ENCODE measurements at places on chromosomes 1 and 21.

GRCh38 chr1:178407655-178408054 lies 89.1 kb downstream of the CLEC20A start:
- no peak for DNase-seq

DNA sequence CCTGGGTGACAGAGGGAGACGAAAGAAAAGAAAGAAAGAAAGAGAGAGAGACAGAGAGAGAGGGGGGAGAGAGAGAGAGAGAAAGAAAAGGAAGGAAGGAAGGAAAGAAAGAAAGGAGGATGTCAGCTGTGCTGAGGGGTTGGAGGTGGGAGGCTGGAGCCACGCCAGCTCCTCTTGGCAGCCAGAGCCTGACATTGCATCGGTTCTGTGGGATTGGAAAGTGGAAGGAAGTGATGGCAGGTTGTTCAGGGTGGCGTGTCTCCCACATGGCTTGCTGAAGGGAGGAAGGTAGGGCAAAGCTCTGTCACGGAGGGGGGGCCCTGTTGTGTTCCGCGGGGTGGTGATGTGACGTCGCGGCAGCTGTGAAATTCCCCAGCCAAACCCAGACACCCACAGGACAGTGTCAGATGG lies 30.7 kb downstream of the EIF2D start:
- DNase-seq = no peak

GRCh38 chr1:226985839-226986463 lies 45.9 kb downstream of the COQ8A start:
- no peak for DNase-seq

DNA sequence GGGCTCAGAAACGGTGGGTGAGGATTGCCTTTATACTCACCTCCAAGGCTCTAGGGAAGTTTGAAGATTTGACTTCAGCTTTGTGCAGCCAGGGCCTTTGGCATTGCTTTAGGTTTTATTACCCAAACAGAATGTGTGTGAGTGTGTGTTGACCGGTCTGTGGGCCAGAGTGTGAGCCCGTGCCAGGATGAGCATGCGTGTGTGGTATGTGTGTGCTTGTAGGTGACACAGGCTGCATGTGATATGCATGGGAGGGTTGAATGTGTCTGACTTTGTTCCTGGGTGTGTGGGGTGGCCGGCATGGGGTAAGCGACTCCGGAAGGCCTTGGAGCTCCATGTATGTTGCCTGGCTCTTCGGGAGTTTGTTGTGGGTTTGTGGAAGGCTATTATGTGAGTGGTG lies 160.5 kb downstream of the FOXD2 start:
- no peak for DNase-seq

- DNase-seq = no peak
Measured at GRCh38 chr1:226972931-226973330, 32.8 kb downstream of the COQ8A start.

DNA sequence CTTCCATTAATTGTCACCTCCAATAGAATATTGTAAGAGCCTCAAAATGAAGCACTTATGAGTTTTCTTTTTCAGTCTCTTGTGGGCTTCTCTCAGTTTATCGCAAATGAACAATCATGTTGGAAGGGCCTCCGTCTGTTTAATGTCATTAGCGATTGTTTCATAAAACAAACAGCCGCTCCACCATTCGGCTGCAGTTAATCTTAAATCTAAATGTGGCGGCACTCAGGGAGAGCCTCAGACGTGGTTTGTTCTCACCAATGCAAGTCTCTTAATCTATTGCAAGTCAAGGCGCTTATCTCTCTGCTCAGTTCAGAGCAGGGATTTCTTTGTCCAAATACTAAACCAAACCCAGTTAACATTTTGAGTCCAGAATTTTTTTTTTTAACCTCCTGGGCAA lies 34.9 kb upstream of the ESRRG start:
- DNase-seq = no peak

DNA sequence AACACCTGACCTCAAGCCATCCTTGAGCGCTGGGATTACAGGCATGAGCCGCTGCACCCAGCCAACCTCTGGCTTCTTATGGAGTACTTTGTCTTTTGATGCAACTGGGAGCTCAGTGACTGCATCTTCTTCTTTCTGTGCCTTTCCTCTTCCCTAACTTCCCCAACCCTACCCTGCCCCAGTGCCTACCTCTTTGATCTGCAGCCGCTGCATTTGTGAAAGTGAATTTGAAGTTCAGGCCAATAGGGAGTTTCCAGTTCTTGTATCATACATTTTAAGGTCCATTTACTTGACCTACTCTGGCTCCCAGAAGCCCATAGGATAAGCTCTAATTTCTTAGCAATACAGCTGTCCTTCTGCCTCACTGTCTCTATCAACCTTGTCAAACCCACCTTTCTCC lies 52.2 kb downstream of the KCNC4 start:
- DNase-seq = no peak

DNA sequence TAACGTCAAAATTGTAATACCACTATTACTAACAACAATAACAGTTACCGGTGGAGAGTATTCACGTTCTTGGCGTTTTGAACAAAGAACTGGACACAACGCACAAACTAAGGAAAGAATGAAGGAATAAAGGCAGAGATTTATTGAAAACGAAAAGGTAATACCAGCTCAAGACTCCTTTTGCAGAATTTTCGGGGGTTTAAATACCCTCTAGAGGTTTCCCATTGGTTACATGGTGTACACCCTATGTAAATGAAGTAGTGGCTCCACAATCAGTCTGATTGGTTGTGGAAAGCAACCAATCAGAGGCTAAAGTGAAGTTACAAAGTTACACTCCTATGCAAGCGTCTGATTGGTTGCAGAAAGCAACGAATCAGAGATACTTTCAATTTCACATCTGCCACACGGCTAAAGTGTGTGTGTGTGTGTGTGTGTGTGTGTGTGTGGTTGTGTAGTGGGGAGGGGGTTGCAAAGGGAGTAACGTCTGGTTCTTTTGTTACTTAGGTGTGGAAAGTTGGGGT lies 1.1 kb upstream of the GTF2B start:
- DNase-seq = peak; percentile 22

GRCh38 chr1:242787968-242788367 lies 263.5 kb upstream of the PLD5 start:
- DNase-seq = no peak

- DNase-seq = no peak
Measured at GRCh38 chr1:67740543-67740942, 55.5 kb downstream of the GADD45A start.

- no peak for DNase-seq
Measured at GRCh38 chr1:4977701-4978100, 323.3 kb downstream of the AJAP1 start.

DNA sequence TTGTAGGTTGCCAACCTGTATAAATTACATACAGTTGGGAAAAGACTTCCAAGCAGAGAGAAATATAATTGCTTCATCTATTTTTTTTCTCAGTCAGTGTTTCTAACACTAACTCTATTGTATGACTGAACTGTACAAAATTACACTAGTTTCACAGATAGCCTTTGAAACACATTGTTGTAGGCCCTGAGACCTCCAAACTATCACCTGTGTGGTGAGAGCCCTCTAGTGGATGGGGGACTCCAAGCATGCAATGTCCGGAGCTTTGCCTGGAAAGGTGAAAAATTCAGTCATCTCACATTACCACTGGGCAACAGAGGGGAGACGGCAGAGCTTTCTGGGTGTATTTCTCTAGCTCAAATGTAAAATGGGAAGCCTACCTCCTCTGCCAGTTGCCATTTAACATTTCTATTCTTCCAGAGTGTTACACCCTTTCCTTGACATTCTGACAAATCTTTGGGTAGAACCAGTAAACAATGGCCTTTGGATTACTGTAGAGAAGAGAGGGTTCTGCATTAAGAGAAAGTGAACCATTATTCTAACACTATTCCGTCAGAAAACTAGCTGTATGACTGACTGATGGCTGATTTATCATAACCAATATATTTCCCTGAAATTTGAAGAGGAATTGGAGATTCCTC lies 212.2 kb downstream of the LYPLAL1 start:
- peak; percentile 53 for DNase-seq

DNA sequence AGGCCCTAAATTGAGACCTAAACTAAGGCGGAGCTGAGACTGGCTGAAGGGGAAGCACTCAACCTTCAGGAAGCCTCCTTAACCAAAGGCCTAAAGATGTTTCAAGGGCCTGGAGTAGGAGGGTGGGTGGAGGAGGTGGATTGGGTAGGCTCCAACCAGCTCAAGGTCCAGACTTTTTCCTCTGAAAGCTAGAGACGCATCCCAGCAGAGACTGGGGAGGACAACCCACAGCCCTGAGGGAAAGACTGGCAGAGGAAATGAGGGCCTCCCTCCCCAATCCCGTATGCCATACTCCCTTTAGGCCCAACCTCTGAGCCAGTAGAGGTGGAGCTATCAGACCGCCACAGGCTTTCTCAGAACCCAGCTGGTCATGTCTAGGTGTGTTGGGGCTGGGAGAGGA lies 1.1 kb downstream of the ECM1 start:
- no peak for DNase-seq

- no peak for DNase-seq
Measured at GRCh38 chr1:58735586-58735985, 35.7 kb upstream of the MYSM1 start.

DNA sequence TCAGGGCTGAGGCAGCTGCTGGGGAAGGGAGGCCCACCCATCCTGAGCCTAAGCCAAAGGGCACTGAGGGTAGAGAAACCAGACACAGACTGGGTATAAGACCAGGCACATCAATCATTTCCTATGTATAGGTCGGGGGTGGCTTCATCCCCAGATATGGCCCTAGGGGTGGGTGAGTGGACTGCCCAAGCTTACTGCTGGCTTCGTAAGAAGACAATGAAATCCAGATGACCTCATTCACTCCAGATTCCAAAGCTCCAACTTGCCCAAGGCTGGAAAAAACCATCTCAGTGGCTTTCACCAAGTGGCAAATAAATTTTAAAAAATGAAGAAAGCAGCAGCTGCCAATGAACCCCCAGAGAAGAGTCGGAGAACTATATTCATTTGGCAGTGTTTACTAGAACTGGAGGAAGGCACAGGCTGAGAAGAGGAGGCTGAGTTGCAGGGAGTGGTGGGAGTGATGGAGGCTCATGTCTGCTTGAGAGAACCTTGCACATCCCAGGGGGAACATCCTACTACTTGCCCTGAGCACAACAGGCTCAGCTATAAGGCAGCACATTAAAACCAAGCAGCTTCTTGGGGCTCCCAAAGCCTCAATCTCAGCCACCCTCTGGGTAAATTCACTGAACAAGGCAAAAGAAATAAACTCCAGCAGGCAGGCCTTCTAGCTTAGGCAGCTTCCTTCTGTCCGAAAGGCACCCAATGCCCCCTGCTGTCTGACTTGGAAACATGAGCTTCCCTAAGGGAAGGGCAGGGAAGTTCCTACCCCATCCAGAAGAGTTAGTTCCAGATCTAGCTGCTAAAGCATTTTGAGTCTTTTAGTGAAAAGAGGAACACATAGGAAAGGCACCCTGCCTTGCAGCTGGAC lies 14.1 kb downstream of the PEA15 start:
- peak; percentile 24 for DNase-seq

DNA sequence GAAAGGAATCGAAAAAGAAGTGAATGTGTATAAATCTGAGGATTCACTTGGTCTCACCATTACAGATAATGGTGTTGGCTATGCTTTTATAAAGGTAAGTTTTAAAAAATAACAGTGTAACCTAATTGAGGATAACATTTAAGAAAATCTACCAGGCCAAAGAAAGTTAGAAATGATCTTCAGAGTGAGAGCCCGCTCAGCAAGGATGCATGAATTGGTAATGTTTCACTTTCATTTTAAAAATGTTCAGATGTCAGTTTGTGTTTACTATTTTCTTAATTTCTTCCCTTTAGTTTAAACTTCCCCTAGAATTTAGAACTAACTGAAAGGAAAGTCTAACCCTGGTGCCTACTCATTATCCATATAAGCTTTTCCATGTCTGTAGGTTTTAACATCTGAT lies 35.0 kb downstream of the GIPC2 start:
- DNase-seq = no peak

GRCh38 chr1:45507893-45508292 lies 7.8 kb downstream of the MMACHC start:
- no peak for DNase-seq

GRCh38 chr21:46250146-46250725 lies 21.7 kb upstream of the LSS start:
- no peak for DNase-seq

DNA sequence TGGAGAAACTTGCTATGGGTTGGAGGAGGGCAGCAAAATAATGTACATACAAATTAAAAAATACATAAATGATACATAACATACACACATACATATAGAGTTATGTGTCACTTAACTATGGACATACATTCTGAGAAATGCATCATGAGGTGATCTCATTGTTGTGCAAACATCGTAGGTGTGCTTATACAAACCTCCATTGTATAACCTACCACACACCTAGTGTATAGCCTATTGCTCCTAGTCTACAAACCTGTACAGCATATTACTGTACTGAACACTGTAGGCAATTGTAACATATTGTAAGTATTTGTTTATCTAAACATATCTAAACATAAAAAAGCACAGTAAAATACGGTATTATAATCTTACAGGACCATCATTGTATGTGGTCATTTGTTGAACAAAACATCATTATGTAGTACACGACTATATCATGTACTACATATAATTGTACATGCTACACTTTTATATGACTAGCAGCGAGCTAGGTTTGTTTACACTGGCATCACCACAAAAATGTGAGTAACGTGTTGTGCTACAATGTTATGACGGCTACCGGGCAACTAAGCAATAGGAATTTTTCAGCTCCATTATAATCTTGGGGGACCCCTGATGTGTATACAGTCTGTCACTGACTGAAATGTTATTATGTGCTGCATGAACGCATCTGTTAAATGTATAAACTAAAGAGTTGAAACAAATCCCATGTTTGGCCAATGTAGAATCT lies 35.5 kb downstream of the ITGB3BP start:
- no peak for DNase-seq

DNA sequence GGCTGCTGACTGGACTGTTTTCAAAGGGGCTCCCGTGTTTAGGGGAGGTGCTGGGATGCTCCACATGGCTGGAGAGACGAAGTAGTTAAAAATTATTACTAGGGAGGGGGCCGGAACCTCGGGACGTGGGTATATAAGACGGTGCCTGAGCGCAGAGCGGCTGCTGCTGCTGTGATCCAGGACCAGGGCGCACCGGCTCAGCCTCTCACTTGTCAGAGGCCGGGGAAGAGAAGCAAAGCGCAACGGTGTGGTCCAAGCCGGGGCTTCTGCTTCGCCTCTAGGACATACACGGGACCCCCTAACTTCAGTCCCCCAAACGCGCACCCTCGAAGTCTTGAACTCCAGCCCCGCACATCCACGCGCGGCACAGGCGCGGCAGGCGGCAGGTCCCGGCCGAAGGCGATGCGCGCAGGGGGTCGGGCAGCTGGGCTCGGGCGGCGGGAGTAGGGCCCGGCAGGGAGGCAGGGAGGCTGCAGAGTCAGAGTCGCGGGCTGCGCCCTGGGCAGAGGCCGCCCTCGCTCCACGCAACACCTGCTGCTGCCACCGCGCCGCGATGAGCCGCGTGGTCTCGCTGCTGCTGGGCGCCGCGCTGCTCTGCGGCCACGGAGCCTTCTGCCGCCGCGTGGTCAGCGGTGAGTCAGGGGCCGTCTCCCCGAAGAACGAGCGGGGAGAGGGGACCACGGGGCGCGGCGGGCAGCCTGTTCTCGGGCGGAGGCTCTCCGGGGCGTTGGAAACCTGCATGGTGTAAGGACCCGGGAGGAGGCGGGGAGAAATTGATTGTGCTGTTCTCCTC lies at the start of gene CHODL:
TSS of gene CHODL (plus strand) at position 163 of the 793 bp plus-strand sequence. CDS start at position 554, 391 bp downstream.
- no peak for DNase-seq

GRCh38 chr1:34762474-34763141 lies 3.1 kb downstream of the GJB4 start:
- no peak for DNase-seq
